ENCODE measurements at places on chromosomes 11 and 22. TPM values are rescaled to one million over a fixed set of nuclear protein-coding genes. Genes with fewer than 3 reads are reported as not detected.

Gene RPS3
- total RNA-seq = 2,617 TPM

Gene MS4A6A
- not detected for total RNA-seq

Gene CALCB
- not detected for total RNA-seq

Gene SLC6A5
- not detected for total RNA-seq

Gene SYT8
- total RNA-seq = 63.4 TPM

Gene HBG1
- total RNA-seq = not detected

GRCh38 chr22:23820748-23821211 is 18.0 kb downstream of the DERL3 start:
- DNase-seq = no peak

DNA sequence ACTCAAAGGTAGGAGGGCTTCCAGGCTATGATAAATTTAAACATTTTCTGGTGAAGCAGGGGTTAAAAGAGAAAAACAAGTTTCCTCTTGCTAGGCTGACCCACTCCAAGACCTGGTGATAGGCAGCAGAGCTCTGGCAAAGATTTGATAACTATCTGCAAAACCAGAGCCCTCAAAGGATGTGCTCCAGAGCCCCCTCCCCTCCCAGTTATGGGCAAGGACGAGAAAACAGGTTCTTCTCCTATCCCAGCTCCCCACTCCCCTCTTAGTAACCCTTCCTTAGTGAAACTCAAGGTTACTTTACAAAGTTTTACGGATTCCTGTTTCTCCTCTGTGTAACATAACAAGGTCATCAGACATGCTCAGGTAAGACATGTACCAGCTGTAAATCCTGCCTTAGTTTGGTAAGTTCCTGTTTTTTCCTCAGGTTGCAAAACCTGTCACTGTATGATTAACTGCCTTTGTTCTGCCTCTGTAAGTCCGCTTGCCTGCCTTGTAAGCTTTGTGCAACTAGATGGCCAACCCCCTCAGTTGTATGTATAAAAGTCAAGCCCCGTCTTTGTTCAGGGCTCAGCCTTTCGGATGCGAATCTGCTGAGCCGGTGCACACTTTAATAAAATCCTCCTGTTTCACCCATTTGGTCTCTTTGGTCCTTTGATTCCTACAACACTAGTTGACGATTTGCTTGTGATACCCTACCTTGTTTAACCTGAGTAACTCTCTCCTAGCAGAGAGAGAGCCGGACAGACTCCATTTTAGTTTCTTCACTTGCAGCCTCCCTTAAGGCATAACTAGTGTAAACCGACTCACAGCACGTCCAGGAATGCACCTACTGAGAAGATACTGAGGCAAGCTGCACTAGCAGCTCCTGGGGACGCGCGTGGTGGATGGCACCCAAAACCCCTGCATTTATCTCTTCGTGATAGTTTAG is 13.9 kb downstream of the APOBEC3H start:
- peak; percentile 20 for DNase-seq

DNA sequence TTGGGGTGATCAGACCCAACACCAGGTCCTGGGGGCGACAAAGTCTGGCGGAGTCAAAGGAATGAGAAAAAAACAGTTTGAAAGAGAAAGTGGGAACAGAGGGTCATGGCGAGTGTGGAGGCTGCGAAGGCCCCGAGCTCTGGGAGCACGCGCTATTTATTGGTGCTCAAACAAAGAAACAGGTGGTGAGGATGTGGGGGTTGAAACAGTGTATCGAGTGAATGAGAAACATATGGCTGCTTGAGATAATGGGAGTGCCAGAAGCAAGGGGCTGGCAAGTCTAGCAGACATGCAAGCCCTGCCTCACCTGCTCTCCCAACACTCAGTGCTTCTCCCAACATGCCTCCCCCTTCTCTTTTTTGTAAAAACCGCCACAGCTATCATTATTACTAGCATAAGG is 7.8 kb upstream of the DUSP18 start:
- no peak for DNase-seq

GRCh38 chr11:27250867-27251665 is 111.9 kb downstream of the CCDC34 start:
- DNase-seq = no peak

DNA sequence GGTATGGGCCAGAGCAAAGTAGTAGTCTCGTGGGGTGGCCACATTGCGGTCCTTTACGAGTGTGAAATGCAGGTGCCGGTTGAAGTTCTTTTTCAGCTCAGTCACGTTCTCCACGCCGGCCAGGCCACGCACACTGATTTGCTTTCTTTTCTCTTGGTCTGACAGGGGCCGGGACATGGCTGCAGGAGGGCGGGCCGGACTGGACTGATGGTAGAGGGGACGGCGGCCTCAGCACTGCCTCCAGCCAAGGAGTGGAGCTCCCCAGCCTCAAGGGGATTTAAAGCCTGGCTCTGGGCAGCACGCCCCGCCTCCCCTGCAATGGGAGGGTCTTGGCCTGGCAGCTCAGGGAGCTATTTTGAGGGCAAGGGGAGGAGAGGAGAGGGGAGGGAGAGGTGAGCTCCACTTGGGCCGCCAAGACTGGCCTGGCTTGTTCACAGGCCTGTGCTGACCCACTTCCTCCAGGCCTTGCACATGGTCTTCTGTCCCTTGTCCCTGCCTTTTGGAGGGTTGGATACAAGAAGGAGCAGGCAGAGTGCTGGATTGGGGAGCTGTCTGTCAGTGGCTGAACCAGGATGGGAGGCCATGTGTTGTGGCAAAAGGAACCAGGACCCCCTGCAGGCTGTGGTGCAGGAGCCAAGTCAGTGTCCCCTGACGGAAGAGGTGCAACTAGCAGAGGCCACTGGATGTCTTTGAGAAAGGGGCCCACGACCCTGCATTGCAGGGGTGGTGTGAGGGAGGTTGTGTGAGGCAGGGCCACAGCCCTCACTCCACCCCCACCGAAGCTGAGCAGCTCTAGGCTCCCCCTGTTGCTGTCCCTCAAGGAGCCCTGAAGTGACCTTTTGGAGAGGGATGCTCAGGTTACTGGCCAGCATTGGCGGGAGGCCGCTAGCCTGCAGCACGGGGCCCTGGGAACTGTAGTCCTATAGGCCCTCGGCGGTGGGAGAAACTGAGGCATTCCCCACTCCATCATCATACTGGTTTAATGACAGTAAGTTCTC is at the start of gene PYGM:
Gene PYGM, minus strand, starts transcription at position 253 of the 998 bp plus-strand sequence. Its CDS starts 76 bp downstream, at position 177.
- DNase-seq = no peak

DNA sequence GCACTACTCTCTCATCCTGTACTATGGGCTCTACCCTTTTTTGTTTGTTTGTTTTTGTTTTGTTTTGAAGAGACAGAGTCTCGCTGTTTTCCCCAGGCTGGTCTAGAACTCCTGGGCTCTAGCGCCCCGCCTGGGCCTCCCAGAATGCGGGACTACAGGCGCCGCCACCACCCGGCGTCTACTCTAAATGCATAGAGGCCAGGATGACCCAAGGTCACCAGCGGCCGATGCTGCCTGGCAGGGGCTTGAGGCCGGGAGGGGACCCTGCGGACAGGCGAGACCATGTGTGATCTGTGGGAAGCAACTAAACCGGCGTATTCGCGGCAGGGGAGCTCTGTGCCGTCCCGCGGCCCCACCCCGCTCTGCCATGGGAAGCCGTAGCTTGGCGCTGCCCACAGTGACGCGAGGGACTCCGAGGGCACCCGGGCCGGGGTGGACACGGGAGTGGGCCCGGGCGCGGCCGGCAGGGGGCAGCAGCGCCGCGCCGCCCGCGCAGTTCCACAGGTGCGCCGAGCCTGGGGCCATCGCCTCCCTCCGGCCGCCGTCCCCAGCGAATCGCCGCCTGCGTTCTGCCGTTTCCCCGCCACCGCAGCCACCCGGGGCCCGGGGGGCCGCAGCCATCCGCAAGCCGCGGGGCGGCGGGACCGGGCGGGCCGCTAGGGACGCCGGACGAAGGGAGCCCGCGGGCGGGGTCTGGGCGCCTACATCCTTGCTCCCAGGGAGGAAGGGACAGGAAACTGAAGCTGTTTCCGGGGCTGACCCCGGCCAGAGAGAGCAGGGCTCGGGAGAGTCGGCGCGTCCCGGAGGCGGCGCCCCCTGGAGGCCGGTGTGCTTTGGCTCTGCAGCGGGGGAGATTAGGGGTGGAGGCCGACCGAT is 12.3 kb upstream of the HDHD5 start:
- DNase-seq = peak; percentile 79

- DNase-seq = no peak
These were observed 116.2 kb downstream of the KIAA1671 start for GRCh38 chr22:25068707-25069106.

- peak; percentile 89 for DNase-seq
These were observed 14.1 kb downstream of the RPS13 start for GRCh38 chr11:17063171-17064002.

DNA sequence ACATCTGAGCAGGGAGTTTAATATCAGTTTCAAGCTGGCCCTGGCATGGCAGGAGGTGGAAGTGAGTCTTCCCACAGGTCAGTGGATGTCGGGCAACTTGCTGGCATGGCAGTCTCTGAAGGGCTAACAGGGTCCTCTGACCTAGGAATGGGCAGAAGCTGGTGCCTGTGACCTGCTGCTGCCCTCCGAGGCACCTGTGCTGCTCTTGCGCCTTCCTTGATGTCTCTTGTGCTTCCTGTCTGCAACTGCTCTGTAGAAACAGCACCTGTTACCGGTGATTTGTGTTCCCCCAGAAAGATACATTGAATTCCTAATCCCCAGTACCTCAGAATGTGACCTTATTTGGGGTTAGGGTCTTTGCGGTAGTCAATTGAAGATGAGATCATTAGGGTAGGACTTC is 110.3 kb downstream of the RPS6KA4 start:
- no peak for DNase-seq

DNA sequence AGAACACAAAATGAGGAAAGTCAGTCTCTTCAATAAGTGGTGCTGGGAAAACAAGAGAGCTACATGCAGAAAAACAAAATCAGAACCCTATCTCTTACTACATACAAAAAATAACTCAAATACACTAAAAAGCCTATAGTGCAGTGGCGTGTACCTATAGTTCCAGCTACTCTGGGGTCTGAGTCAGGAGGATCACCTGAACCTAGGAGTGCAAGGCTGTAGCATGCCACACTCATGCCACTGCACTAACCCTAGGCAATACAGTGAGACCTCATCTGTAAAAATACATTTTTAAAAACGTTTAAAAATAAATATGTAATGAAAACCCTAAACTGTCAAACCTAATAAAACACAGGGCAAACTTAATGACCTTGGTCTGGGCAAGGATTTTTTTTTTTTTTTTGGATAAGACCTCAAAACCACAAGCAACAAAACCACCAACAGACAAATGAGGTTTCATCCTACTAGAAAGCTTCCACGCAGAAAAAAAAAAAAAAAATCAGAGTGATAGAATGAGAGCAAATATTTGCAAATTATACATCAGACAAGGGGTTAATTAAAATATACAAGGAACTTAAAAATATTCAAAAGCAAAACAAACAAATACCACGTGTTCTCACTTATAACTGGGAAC is 35.2 kb downstream of the XKR3 start:
- no peak for DNase-seq

DNA sequence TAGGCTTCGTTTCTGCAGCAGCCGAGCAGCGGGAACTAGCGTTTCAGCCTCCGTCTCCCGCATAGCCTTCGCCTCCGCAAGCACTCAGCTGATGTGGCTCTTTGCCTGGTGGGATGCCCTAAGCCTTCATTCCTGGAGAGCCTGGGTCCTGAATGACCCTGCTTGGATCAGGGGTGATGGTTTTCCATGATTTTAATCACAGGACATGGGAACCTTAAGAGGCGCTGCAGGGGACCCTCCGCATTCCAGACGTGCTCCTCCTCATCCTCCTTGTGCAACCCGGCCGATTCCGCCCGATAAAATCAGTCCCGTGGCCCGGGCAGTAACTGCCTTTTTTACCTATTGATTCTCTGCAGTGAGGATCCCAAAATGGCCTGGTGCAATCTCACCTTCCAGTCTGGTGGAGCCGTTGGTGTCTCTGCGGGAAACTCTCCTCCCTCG is 8.2 kb downstream of the C11orf21 start:
- DNase-seq = no peak

DNA sequence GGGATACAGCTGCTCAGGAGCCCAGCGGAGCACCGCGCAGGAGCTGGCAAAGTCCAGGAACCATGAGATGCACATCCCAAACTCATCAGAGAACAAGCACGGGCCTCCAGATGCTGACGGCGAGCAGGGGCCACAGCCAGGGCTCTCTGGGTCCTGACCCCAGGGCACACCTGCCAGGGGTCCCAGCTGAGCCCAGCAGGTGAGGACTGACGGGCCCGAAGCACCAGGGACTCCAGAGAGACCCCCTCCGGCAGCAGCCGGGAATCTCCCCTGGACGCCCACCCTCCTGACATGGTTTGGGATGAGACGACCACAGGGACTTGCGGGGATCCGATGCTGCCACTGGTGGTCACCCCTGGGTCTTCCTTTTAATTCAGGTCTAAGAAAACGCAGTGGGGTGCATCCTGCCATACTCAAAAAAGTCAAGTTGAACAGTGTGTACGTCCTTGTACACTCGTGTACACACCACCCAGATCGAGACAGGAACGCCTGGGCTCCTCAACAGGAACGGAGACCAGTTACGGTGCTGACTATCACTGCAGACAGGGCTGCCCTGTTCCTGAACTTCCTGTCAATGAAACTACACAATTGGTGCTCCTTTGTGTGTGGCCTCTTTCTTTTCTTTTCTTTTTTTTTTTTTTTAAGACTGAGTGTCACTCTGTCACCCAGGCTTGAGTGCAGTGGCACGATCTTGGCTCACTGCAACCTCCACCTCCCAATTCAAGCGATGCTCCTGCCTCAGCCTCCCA is 21.9 kb downstream of the TTLL8 start:
- no peak for DNase-seq

- no peak for DNase-seq
These were observed 62.5 kb downstream of the USP35 start for GRCh38 chr11:78251083-78251775.

DNA sequence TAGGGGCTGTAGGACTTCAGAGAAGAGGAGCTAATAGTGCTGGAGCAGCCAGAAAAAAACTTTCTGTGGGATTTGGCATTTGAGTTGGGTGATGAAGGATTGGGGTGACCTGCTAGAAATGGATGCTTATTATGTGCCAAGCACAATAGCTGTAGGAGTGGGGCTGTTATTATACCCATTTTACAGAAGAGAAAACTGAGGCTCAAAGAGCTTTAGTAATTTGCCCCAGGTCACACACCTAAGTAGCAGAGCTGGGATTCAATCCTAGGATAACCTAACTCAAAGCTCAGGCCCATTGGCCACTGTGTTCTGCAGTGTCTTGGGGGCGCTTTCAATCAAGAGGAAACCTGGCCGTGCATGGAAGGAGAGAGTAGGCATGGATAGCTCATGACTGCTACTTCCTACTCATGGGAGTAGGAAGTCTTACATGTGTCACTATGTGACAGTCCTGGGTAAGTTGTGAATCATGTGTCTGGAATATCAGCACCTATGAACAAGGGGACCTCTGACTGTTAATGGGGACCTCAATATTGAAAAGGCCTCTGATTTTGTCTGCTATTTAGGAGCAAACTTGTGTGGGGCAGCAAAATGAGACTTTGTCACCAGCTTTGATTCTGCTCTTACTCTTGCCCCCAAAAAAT is 6.1 kb upstream of the ELF5 start:
- peak; percentile 17 for DNase-seq
